ENCODE measurements at places on chromosomes 5 and 9.

DNA sequence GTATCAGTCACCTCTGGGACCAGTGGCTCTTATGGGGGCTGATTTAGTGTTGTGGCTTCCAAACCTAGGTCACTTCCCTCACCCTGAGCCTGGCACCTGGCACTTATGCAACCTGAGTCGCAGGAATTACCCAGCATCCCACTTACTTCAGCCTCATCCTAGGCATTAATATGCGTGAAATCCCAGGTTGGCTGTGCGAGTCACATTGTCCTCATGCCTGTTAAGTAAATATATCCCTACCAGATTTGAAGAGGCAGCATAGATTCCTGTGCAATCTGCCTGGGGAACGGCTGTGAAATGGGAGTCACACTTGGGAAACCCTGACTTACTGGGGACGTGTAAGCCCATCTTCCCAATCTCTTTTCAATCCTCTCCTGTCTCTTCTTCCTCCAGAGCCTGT lies 42.7 kb upstream of the AKNA start:
- no peak for DNase-seq

GRCh38 chr9:12698986-12699385 lies 5.8 kb downstream of the TYRP1 start:
- DNase-seq = no peak

DNA sequence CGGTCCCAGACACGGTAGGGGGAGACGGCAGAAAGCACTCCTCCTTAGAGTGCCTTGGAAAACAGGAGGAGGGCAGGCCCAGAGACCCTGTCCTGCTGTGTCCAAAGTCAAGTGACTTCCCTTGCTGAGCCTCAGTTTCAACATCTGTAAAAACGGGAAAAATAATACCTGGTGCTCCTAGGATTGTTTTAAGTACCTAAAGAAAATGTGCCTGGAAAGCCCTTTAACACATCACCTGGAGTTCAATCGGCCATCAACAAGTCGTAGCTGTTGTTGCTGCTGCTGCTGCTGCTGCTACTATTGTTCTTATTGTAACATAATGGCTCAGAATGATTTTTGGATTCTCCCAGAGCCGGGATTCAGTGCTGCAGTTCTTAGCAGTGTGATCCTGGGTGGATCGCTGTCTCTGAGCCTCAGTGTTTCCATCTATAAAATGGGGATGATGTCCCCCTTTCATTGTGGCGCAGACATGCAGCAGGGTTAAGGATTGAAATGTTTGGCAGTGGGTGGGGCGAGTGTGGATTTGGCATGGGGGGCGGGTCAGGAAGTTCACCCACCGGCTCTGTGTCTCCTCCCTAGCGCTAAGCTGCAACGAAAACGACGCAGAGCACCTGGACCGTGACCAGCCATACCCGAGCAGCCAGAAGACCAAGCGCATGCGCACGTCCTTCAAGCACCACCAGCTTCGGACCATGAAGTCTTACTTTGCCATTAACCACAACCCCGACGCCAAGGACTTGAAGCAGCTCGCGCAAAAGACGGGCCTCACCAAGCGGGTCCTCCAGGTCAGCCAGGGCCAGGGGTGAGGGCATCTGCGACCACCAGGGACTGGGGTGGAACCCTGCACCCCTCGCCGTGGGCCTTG lies 9.2 kb downstream of the LHX2 start:
- no peak for DNase-seq

DNA sequence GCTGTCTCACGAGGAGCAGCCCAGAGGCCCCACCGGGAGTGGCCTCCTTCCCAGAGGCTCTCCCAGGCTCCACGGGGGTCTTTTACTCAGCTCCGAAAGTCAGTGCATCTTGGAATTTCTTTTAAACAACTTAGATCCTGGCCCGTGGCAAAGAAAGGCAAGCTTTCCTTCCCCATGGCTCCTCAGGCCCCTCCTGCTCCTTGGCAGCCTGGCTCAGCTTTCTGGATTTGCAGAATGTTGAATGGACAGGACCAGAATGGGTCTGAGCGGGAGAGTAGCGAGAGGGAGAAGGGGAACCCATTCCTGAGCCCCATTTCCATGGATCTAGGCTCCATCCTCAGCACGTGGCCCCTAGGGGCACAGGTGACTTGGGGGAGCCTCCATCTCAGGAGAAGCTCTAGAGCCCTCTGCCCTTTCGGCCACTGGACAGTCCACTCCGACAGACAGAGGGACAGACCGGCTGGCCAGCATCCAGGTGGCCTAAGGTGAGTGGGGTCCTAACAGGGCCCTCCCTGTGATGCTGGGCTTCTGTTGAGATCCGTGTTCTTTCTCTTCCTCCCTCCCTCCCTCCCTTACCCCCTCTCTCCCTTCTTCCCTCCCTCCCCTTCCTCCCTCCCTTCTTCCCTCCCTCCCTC lies 173.9 kb upstream of the PPP1R26 start:
- no peak for DNase-seq

DNA sequence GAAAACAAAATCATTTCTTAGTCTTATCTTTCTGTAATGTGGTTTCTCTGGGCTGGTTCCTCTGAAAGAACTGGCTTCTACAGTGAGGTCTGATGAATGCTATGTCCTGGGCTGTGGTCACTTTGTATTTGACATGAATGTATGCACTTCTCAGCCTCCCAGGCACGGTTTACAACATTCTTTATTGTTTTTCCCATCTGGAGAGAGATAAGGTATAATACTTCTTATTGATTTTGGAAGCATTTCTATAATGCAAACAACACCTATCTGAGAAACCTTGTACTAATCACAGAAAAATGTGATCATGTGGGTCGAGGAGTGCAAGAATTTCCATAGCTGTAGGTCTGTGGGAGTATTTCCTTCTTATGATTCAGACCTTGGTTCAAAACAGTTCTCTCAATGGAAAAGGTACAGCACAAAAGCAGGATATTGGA lies 46.9 kb downstream of the ACTBL2 start:
- DNase-seq = peak; percentile 70

Data from ELR (cell line).